ENCODE measurements at places on chromosomes 5 and 9.

- no peak for DNase-seq
These were observed 292.4 kb downstream of the CD180 start for GRCh38 chr5:66904189-66904588.

DNA sequence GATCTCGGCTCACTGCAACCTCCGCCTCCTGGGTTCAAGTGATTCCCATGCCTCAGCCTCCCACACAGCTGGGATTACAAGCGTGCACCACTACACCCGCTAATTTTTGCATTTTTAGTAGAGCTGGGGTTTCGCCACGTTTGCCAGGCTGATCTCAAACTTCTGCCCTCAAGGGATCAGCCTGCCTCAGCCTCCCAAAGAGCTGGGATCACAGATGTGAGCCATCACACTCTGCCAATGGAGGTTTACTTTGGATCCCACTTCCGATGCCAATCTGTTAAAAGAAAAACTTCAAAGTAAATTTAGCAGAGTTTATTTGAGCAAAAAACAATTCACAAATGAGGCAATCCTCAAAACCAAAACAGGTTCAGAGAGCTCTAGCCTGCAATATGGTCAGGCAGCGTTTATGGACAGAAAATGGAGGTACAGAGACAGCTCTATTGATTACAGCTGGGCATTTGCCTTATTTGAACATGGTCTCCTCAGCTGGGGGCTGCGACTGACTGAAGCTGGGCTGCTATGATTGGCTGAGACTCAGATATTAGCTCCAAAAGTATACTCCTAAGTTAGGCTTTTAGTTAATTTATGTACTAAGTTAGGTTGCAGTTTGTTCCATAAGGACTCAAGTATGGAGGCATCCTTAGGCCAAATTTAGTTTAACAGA is 18.6 kb upstream of the UBTD2 start:
- no peak for DNase-seq

DNA sequence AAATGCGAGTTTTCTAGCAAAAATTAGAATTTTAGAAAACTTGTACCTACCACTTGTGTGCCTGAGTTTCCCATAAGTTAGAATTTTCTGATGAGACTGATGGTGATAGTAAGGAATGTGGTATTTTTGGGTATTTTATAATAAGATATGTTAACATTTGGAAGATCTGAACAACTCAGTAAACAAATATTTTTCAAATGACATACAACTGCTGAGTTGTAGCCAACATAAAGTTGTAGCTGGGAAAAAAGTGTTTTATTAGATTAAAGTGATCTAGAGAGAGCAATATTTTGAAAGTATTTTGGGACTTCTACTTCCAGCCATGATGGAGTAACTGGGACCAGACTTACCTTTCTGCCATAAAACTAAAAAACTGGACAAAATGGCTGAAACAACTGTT is 37.9 kb downstream of the GEMIN5 start:
- no peak for DNase-seq

DNA sequence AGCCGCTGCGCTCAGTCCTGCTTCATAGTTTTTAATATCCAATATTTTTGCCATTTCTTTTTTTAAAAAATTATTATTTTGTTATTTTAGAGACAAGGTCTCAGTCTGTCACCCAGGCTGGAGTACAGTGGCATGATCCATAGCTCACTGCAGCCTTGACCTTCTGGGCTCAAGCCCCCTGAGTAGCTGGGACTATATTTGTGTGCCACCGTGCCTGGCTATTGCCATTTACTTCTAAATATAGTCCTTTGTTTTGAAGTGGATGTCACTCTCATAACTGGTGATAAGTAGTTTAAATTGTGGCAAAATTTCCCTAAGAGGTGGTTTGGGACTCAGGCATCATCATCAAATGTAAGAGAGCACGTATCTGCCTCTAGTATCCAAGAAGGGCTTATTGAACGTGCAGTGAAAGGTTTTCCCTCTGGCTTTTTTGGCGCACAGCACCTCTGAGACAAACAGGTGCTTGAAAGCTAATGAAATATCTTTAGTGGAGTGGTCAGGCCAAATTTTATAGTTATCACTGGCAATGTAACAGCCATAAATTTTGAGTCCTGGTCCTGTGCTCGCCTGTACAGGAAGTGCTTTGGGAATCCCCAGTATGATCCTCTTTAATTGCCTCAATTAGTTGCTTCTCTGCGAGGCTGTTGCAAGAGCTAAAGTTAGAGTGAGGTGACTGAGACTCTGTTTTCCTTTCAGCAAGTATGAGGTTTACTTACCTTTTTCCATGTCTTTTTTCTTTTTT is 14.8 kb downstream of the STXBP1 start:
- no peak for DNase-seq

DNA sequence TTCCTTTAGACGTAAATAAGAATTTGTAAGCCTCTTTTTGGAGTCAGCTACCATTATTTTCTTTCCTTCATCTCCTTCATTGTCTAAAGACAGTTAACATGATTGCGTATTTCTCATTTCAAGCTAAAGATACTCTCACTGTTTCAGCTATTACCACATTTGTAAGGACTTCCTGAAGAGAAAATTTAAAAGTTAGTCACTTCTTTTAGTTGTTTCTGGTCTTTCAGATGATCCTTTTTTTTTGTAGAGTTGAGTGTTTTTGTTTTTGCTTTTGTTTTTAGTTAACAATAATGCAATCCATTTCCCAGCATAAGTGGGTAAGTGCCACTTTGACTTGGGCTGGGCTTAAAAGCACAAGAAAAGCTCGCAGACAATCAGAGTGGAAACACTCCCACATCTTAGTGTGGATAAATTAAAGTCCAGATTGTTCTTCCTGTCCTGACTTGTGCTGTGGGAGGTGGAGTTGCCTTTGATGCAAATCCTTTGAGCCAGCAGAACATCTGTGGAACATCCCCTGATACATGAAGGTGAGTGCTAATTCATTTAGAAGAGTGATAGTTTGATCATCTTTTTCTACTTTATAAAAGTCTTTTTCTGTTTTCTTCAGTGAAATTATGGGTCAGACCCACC is 2.0 kb downstream of the IL31RA start:
- no peak for DNase-seq

GRCh38 chr5:151523335-151523734 is 67.8 kb downstream of the FAT2 start:
- DNase-seq = peak; percentile 22

DNA sequence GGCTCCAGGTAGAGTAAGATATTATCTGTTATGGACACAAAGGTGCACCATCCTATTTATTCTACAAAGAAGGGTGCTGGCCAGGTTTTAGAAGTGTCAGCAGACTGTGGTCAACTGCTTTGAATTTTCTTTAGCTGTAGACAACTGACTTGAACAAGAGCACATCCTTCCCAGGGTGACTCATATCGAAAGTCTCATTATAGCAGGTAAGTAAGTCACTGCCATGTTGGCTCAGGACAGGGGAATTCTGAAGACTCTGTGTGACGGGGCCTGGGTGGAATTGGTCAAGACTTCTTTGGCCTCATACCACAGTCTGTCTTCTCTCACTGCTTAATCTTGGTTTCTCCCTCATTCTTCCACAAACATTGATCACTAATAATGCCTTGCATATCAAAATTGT is 214.5 kb upstream of the CDH9 start:
- DNase-seq = no peak

DNA sequence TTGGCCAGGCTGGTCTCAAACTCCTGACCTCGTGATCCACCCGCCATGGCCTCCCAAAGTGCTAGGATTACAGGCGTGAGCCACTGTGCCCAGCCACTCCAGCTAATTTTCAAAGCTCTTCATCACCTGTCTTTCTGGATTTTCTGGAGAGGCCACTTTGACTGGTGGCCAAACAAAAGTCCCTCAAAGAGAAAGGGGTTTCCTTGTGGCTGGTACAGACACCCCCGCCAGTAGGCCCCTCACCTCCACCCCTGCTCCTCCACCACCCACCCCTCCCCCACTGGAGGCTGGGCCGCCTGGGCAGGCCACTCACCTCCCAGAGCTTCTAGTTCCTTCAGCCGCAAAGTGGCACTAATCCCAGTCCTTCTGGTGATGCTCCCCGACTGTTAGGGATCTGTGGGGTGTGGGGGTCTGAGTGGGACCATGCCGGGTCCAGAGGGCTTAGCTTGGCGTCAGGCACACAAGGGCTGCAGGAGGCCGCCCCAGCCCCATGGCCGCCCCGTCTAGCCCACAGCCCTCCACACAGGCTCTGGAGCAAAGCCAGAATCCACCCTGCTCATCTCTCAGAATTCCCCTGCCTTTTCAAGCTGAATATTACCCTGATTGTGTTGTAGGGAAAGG is 182.0 kb upstream of the IER5L start:
- DNase-seq = no peak

DNA sequence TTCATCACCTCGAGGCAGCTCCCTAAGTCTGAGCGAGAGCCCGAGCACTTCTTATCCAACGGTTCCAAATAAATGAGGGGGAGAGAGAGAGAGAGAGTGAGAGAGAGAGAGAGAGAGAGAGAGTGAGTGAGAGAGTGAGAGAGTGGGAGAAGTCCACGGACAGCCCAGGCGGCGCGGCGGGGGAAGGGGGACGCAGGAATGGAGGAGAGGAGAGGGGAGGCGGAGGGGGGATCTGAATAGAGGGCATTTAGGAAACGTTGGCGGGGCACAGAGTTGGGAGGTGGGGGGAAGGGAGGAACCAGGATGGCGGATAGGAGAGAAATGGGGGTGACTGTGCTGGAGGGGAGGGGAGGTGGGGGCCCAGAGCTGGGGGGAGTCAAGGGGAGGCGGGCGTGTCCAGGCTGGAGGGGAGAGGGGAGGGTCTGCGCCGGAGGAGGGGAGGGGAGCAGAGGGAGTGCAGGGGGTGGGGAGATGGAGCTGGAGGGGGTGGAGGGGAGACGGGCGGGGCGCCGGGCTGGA is 398 bp upstream of the BASP1 start:
- peak; percentile 40 for DNase-seq
